ENCODE measurements at places on chromosomes 6 and 20.

DNA sequence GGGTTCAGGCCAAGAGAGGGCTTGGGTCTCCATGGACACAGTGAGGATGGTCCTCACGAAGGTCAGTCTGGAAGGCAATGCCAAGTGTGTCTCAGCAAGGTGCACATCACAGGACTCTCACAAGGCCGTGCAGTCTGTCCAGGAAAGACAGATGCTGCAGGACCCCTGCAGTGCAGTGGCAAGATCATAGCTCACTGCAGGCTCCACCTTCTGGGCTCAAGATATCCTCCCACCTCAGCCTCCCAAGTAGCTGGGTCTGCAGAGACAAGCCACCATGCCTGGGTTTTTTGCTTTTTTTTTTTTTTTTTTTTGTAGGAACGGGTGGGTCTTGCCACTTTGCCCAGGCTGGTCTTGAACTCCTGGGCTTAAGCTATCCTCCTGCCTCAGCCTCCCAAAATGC lies 26.4 kb downstream of the ZMYND8 start:
- DNase-seq, result no peak

DNA sequence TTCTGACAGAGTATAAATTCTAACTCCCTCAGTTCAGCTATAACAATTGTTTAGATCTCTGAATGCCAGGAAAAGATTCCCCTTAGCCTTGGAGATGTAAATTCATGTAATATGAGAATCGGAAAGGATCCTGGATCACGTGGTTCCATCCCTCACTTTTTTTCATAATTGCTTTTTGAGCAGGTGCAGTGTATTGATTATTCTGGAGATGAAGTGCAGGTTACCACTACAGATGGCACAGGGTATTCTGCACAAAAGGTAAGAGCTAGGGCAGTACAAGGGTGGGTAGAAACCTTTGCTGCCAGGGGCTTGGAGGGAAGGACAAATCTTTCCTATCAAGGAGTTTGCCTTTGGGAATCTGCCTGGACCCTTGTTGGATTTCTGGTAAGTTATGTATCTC lies 52.7 kb downstream of the KDM1B start:
- DNase-seq, result no peak

GRCh38 chr6:149974825-149975224 lies 11.1 kb downstream of the ULBP1 start:
- DNase-seq, result no peak

GRCh38 chr6:132898376-132898775 lies 84.0 kb downstream of the RPS12 start:
- no peak for DNase-seq

GRCh38 chr6:41182069-41183034 lies 18.6 kb downstream of the TREML2 start:
- no peak for DNase-seq

DNA sequence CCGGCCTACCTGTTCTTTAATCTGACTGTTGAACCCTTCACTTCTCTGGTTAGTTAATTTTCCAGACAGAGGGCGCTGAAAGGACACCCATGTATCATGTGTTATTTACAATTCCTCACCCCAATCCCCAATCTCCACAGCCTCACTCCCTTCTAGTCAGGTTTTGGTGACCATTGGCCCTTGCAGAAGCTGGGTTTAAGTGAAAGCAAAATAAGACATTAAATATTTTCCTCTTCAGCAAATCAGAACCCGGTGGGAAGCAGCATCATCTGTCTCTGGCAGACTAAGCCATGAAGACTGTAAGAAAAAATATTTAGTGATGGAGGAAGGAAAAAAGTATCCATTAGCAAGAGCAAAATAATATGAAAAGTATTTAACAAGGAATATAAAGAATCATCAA lies 9.4 kb upstream of the HLA-DQA1 start:
- DNase-seq, result no peak

GRCh38 chr6:153275997-153276396 lies 144.9 kb upstream of the RGS17 start:
- no peak for DNase-seq

- no peak for DNase-seq
These were observed 8.1 kb downstream of the ARHGAP18 start for GRCh38 chr6:129701721-129702455.

- no peak for DNase-seq
These were observed 141.2 kb downstream of the FAM83B start for GRCh38 chr6:54987633-54988290.

DNA sequence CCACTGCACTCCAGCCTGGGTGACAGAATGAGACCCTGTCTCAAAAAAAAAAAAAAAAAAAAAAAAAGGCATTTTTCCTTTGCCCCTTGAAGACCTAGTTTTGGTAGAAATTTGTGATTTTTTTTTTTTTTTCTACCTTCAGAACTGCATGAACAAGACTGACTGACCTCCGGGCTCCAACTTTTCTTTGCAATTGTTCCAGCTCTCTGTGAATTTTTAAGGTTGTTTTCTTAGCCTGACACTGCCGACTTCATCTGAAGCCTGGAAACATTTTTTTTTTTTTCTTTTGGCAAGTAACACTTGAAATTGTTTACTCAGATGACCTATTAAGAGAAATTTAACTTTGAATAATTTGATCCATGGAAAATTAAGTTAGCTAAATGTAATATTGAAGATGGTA lies 73.0 kb downstream of the SLC24A3 start:
- no peak for DNase-seq

DNA sequence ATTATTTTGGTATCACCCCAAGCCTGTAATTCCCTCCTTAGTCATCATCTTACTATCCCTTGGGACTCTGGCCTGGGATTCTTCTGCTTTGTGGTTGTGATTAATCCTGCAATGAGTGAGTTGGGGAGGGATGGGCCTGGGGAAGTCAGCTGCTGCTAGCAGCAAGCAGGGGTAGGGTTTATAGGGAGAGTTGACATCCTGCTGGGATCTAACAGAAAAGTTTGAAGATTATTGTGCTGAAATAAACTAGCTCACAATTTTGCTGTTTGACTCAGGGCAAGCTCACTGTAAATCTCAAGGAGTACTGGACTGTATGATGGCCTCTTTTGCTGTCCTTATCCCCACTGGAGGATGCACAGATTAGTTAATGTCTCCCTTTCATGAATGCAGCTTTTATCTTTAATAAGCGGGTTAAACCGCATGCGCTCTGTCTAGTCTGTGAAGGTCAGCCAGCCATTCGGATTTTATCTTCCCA lies 83.4 kb downstream of the JARID2 start:
- no peak for DNase-seq

- DNase-seq, result no peak
These were observed 10.2 kb upstream of the EEF1A2 start for GRCh38 chr20:63509088-63509564.

All from activated CD8-positive, alpha-beta memory T cell treated with anti-CD3 and anti-CD28 coated beads, Interleukin-2, amount 50 U/mL, for 4 hours (primary cell).